ENCODE measurements at places on chromosomes 7 and 10.

- DNase-seq: no peak
Observed at GRCh38 chr7:87213252-87213651, 6.3 kb downstream of the TMEM243 start.

- DNase-seq: no peak
Observed at GRCh38 chr10:132957981-132958882, 15.9 kb upstream of the CFAP46 start.

DNA sequence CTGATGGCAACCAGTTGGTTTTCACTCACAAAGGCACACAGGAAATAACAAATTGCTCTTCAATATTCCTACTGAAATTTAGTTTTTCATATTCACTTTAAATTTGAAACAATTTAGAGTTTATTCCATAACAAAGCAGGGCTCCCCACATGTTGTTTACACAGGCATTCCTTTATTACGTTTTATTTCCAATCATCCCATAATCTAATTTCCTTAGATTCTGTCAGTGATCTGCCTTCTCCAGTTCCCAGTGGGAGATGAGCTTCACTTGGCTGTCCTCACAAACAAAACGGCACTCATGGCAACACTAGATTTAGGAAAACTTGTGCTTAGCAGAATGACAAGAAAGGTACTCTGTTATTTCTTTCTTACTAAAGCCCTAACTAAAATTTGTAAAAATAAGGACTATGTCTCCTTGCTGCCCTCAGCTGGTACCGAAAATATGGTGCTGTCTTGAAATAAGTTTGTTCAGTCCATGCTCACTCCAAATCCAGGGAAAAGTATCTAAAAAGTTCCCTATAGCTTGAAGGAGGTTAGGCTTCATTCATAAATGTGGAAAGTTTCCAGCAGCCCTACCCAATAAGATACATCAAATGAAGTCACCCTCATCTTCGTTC, 23.0 kb downstream of the PHYH start:
- no peak for DNase-seq

GRCh38 chr7:99143521-99143852, 421 bp downstream of the SMURF1 start:
- DNase-seq: no peak

DNA sequence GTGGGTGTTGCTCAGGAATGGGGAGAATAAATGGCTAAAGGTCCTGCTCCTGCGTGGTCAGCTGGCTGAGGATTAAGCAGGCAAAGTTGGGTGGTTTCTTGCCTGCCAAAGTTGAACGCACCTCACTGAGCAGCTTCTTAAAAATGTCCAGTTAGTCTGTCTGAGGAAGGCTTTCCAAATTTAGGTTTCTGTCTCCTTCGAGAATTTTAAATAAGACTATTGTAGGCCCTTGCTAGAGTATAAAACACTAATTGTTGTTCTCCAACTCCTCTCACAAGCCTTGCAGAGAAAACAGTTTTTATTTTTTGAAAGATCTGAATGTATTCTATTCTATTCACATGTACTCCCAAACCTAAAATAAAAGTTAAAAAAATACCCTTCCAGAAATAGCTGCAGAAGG, 122.0 kb upstream of the LAMB4 start:
- DNase-seq: no peak

- DNase-seq: no peak
Observed at GRCh38 chr10:111473361-111473760, 396.5 kb downstream of the ADRA2A start.

DNA sequence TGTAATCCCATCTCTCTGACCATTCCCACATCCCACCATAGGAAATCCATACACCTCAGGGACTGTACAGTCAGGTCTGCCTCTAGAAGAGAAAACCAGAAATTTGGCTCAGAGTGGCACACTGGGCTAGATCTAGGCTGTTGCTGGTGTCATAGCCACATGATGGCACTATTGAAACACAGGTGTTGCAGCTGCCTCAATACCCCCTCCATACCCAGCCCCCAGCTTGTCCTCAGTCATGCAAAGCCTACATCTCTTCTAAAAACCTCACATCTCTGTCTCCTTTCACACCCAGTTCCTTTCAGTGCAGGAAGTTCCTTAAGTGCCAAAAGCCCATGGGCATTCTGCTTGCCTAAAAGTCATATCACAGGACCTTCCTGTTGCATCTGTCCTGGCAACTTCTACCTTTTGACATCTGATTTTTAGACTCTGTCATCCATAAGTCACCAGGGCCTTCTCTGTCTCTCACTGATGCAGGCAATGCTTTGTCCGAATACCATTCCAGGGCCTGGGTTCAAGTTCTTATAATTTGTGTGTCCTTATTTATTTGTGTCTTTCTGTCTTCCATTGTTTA, 27.0 kb upstream of the HIBADH start:
- no peak for DNase-seq

GRCh38 chr10:61845196-61845949, 56.1 kb upstream of the ARID5B start:
- DNase-seq: no peak

DNA sequence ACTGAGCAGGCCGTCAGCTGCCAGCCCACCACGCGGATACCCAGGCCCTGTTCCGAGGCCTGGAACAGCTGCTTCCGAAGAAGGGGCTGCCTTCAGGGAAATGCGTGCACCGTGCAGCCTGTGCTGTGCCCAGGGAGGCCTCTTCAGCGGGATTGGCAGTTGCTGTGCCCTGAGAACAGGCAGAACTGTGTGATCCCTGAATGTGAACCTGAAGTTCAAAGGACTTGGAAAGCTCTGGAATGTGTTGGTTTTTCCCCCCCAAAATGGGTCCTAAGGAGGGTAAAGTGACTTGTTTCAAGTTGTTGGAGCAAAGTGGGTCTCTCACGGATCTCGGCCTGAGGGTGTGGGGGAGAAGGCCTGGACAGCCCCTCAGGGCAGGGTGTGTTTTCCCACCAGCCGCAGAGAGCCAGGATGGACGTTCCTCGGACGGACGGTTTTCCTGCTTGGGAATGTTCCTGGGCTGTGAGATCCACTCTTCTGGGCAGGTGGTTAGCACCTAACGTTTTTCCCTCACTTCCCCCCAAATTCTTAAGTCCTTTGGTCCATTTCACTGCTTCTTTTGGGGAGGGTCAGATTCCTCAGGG, 2.1 kb downstream of the SPRN start:
- no peak for DNase-seq

DNA sequence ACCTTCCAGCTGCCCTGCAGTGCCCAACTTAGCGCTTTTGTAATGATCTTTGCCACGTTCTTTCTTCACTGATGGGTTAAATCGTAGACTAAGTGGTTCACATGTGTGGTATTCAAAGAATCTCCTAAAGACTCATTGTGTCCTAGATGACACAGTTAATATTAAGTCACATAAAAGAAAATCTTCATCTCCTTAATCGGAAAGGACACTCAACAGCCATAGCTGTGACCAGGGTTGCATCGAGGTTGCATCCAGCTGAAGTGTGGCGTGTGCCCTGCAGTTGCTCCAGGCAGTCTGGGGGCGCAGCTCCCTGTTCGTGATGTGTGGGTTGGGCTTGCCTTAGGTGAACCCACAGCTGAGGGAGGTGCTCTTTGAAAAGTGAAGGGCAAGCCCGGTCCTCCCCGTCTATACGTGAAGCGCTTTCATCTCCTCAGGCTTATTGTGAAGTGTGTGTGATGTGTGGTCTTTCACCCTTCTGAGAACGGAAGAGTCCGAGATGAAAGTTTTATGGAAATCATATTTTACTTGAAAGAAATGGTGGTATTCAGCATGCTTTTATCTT, 122.7 kb downstream of the TRRAP start:
- no peak for DNase-seq

DNA sequence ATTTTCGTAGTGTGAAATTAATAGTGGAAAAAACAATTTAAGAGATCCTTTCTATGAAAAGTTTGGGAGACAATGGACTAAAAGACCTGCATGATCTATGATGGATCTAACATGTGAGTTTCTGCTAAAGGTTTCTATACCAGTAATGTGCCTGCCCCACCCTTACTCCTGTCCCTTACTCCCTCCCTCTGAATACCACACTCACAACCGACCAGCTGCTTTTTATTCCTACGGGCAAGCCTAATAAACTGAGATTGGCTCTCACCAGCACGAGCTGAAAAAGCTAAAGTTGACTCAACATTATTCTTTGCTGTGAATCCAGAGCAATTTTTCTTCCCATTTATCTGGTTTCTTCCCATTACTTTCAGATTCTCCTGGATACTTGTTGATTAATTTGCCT, 17.8 kb upstream of the REEP3 start:
- no peak for DNase-seq

DNA sequence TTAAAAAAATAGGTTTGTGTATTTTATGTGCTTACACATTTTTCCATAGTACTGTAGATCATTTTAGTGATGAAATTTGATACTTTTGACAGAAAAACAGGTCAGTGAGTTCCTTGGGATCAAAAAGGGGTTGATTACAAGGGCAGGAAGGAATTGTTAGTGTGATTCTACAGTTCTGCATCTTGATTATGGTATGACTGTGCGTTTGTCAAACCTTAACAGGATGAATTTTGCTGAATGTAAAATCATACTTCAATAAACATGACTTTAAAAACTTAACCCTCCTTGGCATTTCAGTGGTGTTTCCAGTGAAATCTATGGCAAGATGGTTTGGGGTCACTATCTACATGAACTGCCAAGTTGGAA, 35.6 kb upstream of the TOMM7 start:
- DNase-seq: no peak

GRCh38 chr10:88386204-88386788, 196.8 kb downstream of the RNLS start:
- DNase-seq: no peak

- DNase-seq: no peak
Observed at GRCh38 chr10:29634764-29635625, at the start of gene SVIL. Gene SVIL, minus strand, starts transcription at chr10:29634971. Its CDS starts 79,913 bp downstream, at chr10:29555058.

DNA sequence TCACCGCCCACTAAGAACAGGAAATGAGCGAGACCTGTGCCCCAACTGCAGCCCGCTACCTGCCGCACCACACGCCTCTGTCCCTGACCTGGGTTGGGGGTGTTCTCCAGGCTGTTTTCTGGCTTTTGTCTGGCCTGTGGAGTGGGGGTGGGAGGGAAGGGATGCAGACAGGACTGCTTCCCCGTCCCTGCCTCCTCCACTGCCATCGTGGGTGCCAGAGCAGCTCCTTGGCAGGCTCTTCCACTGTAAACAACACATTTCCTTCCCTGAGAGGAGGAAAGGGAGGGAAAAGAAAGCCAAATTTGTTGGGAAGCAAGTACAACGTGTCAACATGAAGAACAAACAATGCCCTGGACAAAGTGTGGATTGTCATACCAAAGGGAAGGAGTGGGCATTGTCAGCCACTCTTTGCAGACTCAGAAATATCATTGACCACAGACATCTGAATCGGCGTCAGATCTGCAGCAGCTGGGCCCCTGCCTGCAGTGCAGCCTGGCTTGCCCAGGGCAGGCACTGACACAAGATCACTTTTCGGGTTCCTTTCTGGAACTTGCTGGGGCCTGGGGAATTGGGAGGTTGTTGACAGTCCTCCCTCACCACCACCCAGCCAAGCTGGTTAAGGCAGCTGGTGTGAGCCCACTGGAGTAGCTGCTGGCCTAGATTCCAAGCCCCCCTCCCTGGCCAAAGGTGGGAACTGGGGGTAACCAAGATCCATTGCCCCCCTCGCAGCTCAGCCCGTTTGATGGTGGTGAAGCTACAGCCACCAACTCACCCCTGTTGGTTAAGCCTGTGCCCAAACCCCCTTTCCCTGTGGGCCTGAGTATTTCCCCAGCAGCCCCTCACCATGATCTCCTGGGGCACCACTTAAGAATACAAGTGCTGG, 22.6 kb upstream of the TRIM8 start:
- no peak for DNase-seq

DNA sequence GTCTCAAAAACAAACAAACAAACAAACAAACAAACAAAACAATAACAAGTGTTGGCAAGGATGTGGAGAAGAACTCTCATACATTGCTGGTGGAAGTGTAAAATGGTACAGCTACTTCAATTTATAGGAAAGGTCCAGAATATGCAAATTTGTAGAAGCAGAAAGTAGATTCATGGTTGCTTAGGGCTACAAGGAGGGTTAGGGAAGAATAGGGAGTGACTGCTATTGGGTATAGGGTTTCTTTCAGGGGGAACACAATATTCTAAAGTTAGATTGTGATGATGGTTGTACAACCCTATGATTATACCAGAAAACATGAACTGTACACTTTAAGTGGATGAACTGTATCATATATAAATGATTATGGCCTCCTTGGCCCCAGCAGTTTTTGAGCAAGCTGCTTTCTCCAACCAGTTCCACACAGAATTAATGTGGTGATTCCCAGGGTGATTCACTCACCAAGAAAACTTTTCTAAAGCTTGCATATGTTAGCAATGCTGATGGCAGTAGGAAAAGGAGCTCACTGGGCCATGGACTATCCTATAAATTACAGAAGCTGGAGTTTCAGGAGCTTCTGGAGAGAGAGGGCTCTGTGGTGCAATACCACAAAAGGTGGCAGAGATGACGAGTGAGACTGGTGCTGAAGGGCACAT, 52.8 kb upstream of the KCNIP2 start:
- DNase-seq: no peak

GRCh38 chr7:120436487-120437060, 163.6 kb downstream of the KCND2 start:
- no peak for DNase-seq

- no peak for DNase-seq
Observed at GRCh38 chr10:52410916-52411315, 96.8 kb downstream of the DKK1 start.

DNA sequence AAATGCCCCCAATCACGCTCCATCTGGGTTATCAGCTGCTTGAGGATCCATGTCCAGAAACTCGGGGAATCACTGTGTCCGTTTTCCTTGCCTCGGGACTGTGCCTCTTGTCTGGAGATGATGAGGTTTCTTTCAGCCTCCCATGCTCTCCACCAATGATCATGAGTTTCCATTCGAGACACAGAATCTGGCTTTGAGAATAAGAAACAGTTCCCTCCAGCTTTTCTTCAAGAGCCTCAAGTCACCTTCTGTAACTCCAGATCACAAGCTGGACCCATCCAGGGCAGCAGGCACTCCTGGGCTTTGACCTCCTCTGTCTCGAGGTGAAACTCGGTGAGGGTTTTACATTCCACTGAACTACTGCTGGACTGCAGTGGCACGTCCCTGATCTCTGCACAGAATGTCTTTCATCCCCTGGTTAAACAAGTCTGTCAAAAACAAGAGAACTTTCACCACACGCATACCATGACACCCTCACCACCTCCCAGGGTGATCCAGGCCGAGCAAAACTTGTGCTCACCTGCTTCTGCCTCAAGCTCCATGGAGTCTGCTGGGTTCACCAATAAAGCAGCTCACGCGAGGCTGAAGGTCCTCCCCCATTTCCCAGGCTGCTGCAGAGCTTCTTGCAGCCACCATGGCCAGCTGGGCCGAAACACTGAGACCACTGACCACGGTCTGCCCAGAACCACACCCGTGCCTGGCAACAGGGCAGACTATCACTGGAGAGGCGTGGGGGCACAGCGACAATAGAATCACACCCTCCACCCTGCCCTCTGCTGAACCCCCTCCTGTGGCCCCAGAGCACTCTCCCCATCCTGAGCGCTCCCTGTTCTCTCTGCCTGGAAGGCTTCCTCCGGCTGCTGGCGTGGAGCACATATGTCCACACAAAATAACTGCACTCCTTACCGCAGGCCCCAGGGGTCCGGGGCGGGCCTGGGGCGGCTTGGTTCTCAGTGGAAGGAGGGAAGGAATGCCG, 25.1 kb downstream of the MAT1A start:
- DNase-seq: no peak

GRCh38 chr7:21194936-21195335, 232.9 kb upstream of the SP4 start:
- no peak for DNase-seq

Data from NCI-H2227 treated with DMSO at 0.1 percent for 48 hours (cell line).